ENCODE measurements at places on chromosomes 5 and 9.

GRCh38 chr9:1462626-1463308 lies 412.6 kb downstream of the DMRT2 start:
- DNase-seq, result peak; percentile 42

- DNase-seq, result peak; percentile 19
Measured at GRCh38 chr9:132986640-132987620, 8.4 kb downstream of the GFI1B start.

GRCh38 chr9:110066929-110067716 lies 140.8 kb downstream of the C9orf152 start:
- DNase-seq, result no peak

DNA sequence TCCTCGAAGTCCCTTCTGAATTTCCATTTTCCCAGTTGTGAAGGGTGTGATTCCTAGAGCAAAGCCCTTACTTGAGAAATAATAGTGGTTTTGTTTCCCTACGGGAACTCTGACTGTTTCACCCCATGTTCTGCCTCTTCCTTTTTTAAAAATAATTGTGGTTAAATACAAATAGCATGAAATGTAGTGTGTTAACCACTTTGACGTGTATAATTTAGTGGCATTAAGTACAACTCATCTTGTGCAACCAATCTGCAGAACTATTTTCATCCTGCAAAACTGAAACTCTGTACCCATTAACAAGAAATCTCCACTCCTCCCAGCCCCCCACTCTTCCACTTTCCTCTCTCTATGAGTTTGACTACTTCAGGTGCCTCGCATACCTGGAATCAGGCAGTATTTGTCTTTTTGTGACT lies 35.6 kb upstream of the HAND1 start:
- DNase-seq, result no peak

GRCh38 chr5:180433032-180433422 lies 61.2 kb upstream of the CNOT6 start:
- no peak for DNase-seq

DNA sequence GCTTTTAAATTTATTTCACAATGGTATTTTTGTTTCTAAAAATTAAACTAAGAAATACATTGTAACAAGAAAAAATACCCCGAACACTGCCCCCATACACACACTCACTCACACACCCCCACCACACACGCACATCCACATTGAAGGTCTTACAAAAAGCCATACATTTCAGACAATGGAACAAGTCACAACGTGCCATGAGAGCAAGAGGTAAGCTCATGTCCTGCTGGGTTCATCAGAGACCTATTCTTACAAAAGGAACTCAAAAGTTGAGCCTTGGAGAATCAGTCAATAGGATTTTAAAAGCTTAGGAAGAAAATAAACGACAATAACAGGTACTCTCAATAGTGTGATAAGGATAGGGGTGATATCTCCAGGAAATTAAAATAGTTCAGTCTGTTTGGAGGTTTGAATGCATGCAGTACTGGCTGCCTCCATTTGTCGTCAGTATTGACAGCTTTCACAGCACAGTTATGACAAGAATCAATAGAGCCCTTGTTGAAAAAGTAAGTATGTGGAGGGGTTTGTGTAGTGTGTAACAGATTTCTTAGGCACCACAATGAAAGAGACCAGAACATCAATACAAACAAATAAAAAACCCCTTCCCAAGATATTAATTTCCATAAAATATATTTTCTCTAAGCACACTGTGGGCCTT lies 1826.2 kb upstream of the CDH6 start:
- peak; percentile 37 for DNase-seq

GRCh38 chr5:158461240-158461854 lies 602.4 kb upstream of the CLINT1 start:
- DNase-seq, result no peak

DNA sequence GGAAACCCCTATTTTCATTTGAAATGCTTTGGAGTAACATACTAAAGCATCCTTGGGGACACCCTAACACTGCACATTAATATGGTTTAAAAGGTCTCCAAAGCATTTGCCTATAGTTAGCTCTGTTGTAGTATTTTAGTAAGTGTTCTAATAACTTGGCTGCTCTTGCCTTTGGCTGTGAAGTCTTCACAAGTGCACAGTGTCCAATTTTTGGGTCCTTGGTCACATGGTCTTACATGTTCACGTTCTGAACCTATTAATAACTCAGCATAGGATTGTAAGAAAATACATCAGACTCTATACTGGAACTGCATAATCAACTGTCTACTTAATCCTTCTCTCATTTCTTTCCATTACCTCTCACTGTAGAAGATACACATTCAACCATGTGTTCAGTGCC lies 17.4 kb downstream of the ADAMTS19 start:
- no peak for DNase-seq

GRCh38 chr9:131404581-131404980 lies 10.7 kb downstream of the PRRC2B start:
- DNase-seq, result no peak

DNA sequence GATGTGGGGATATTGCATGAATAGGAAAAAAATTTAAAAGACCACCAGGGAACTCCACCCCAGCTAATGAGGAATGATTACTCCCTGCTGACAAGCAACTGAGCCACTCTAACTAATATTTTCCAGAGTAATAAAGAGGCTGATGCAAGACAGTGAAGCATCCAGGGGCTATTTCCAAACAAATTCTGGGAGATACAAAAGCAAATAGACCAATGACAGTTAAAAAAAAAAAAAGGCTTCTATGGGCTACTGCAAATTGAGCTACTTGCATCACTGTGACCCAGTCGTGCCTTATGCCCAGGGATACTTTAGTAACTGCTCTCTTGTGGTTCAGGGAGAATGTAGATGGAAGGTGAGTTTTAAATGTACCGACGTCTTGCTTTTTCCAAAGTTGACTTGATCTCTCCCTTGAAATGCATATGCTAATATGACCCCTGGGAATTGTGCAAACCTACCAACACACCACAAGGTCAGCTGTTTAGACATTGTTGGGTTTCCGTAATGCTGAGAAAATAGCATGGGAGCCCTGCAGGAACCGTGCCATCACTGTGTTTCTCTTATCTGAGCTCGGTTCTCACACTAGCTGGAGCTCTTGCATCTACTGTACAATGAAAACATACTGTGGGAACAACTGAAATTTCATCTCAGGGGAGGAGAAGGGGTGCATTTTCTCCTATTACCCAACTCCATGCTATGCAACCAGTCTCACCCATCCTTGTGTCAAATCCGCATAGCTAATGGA lies 250.6 kb upstream of the MAP3K1 start:
- no peak for DNase-seq

GRCh38 chr5:109917154-109917546 lies 227.4 kb downstream of the MAN2A1 start:
- no peak for DNase-seq

DNA sequence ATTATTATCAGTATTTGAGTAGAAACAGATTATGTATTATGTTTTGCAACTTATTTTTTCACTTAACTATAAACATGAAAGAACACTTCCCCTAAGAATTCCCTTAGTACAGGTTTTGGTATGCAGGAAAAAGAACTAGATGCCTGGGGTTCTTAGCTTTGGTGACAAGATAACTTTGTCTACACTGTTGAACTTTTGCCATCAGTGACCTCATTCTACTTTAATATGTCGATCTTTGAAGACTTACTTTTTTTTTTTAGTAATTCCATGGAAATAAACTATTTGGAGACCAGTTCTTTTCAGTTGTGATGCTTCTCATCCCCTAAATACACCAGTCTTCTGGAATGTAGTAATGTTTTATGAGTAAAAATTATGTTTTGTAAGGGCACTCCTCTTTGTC lies 34.3 kb downstream of the ZNF462 start:
- DNase-seq, result no peak

GRCh38 chr5:87155106-87155505 lies 112.6 kb upstream of the RASA1 start:
- no peak for DNase-seq

DNA sequence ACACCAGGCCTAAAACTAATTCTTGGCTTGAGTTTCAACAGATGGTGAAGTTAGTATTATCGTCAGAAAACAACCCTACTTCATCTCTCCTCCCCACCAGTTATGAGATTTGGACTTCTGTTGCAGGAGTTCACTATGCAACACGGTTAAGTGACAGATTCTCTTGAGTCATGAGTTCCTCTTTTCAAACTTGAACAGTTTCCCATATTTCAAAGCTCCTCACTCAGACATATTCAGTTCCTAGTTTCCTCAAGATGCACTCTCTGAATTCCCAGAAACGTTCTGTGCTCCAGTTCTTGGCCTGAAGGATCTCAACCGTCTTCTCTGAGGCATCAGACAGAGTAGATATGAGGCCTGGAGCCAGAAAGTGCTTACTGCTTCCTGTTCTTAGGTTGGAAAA lies 7.3 kb upstream of the PTGER4 start:
- DNase-seq, result no peak

- DNase-seq, result no peak
Measured at GRCh38 chr5:125683669-125684068, 739.5 kb upstream of the GRAMD2B start.

DNA sequence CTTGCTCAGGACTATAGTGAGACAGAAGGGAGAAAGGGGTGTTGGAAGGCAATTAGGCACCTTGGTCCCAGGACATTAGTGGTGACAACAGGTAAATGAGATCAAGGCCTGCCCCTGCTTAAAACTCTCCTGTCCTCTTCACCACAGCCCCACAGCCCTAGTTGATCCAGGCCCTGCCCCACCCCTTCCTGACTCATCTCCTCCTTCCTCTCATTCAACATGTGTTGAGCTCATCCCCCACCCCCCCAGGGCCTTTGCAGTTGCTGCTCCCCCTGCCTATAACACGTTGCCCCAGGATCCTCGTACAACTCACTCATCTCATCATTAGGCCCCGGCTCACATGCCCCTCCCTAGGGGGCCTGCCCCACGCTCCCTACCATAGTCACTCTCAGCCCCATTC lies 66.8 kb downstream of the TSPAN17 start:
- DNase-seq, result no peak

GRCh38 chr5:132810605-132811004 lies 2.5 kb upstream of the SOWAHA start:
- DNase-seq, result no peak

- DNase-seq, result peak; percentile 94
Measured at GRCh38 chr5:41193456-41194205, 19.7 kb downstream of the C6 start.

DNA sequence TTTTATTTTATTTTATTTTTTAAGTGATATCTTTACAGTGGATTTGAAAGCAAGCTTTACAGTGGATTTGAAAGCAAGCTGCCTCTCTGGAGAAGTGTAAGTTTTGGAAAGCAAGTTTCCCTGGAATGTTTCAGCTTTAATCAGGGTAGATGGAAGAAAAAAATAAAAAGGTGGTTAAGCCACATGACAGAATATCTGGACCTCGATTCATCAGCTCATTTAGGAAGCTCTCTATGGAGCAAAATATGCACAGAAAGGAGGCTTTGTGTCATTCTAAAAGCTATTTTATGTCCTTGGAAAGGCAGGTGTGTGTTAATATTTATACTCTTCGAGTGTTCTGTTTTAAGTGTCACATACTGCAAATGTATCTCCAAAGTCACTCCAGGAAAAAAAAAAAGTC lies 409.2 kb upstream of the KLF4 start:
- DNase-seq, result no peak

- DNase-seq, result no peak
Measured at GRCh38 chr5:138502121-138502520, 36.8 kb downstream of the EGR1 start.

DNA sequence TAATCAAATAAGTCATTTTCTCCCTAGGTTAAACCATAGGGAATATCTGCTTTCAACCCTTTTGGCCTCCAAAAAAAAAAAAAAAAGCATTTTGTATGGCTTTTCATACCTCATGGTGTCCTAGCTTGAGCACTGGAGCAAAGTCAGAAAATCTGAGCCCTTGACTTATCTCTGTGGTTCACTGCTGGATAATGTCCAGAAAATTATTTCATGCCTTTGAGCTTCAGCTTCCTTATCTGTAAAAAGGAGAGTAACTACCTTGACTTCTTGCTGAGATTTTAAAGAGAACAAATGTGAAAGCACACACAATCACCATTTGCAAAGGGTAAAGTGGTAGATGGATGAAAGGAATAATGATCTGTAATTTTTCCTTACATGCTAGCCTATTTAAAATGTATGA lies 165.9 kb downstream of the ALDH1A1 start:
- no peak for DNase-seq

DNA sequence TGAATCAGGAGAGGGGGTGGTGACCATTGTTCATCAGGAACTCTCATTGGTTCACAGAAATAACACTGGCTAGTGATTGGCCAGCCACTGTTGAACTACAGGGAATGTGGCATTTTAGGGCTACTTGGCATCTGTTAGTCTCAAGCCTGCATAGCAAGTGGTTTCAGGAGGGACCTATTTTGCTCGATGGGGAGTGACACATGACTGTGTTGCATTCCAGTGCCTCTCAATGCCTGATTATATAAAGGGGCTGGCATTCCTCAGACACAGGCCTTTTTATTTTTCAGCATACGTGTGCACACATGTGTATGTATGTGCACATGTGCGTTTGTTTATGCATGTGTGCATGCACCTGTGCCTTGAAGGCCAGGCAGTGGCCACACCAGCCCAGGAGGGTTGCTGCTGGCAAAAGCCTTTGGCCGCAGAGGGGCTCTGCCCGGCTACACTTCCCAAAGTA lies 23.2 kb downstream of the FGD3 start:
- DNase-seq, result no peak

- no peak for DNase-seq
Measured at GRCh38 chr5:120843390-120843980, 379.4 kb downstream of the PRR16 start.

GRCh38 chr5:15069407-15069905 lies 197.9 kb upstream of the ANKH start:
- DNase-seq, result no peak

GRCh38 chr5:160926428-160926827 lies 74.4 kb upstream of the ATP10B start:
- peak; percentile 98 for DNase-seq

DNA sequence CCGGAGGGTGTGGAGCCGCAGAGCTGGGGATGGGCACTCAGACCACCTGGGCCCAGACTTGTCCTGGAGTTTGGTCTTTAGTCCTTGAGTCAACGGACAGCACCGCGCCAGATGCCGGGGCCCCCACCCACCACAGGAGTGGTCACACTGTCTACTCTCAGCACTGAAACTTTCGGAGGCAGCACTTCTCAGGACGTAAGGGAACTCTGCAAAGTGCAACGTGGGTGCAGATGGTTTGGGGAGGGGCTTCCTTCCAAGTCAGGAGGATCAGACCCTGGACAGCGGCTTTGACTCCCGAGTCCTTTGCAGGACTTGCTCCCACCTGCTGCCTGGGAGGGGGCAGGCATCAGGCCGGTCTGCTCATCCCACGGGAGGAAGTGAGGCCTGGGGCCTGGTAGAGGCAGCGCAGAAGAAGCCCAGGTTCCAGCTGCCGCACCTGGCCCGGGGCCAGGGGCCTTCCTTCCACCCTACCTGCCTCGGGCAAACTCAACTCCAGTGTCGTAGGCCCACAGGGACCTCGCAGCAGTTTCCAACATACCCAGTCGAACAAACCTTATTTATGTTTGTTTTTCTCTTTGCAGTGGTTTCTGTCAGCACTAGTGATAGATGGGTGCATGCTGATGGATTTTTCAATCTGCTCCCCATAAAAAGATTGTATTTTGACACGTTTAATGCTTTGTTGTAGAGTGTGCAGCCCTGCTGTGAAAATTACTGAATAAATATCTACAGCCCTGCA lies 149.8 kb upstream of the PPP1R26 start:
- peak; percentile 100 for DNase-seq

GRCh38 chr5:138574744-138575193 lies 432 bp downstream of the HSPA9 start:
- DNase-seq, result no peak

GRCh38 chr9:95305770-95306492 lies 11.6 kb downstream of the FANCC start:
- DNase-seq, result peak; percentile 15

Data from NCI-H69 (cell line).